ENCODE measurements at places on chromosomes 6 and 20.

DNA sequence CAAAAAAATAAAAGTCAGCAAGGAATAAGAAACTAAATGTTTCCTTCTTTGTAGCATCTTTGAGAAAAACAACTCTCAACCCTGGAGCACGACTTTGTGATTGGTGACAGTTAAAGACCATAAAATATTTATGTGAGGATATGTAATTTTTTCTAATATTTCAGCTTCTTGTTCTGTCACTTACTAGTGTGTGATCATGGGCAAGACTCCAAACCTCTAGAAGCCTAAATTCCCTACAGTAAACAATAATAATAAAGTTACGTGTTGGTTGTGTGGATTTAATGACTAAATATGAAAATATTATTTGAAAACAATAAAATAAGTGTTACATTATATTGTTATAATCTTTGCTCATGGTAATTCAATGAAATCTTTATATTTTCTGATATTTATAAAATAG lies 735.6 kb upstream of the MARCKS start:
- DNase-seq = no peak

GRCh38 chr6:42334870-42335269 lies 116.9 kb downstream of the TRERF1 start:
- DNase-seq = no peak

DNA sequence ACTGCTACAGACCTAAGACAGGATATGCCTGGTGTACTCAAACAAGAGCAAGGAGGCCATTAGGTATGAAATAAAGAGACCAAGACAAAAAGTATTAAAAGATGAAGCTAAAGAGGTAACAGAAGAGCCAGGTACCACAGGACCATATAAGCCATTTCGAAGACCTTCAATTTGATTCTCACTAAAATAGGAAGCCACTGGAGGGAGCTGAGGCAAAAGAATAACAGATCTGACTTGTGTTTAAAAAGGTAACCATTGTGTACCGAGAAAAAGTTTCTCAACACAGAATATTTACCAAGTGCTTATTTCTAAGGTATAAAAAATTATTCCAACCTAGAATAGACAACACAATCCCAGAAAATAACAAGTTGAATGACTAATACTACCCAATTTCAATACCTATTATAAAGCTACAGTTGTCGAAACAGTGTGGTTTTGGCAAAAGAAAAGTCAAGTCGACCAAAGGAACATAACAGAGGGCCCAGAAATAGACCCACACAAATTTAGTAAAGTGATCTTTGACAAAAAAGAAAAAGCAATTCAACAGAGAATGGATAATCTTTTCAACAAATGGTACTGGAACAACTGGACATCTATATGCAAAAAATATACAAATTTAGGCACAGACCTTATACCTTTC lies 125.3 kb upstream of the DST start:
- DNase-seq = no peak

DNA sequence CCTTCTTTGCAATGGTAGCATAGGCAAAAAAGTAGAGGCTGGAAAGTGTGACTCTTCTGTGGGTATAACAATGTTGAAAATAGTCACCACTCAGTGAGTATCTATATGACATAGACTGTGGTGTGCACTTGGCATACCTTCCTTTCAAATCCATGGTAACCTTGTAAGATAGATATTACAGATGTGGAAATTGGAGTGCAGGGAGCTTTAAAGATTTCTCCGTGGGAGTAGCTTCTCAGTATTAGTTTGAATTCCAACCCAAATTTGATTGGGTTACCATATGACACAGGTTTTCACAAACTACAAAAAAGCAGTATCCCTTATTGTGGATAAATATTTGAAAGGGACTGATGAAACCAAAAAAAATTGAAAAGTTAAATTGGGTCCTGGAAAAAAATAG lies 163.8 kb downstream of the CLVS2 start:
- no peak for DNase-seq

DNA sequence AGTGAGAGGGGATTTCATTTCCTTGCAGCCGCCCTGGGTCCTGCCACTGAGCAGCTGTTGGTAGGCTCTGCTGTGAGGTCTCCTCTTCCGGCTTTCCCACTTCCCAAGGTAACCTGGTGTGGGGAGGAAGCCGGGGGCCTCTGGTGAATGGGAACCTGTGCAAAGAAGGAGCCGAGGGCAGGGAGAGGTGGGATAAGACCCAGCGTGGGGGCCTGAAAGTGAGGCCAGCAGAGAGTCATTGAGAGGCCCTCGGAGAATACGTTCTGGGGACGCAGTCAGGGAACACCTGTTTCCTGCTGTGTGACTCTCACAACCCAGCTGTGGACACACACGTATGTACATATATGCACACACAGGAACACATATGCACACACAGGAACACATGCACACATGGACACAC lies 100.7 kb downstream of the CDH26 start:
- DNase-seq = no peak

DNA sequence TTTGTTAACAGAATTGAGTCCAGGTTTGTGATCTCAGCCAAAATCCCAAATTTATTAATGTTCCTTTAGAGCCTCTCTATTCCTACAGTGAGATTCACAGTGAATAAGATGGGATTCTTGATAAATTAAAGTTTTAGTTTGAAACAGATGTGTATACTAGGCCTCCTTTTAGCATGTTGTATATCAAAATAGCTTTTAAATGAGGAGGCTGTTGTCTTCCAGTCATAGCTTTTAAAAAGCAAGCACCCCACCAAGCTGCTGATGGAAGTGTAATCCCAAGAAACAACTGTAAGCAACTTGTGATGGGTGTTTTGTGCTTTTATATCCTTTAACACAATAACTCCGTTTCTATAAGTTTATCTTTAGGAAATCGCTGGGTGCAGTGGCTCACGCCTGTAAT lies 7.0 kb downstream of the GTF2H5 start:
- no peak for DNase-seq

GRCh38 chr6:57324538-57324937 lies 7.1 kb downstream of the PRIM2 start:
- peak; percentile 40 for DNase-seq

DNA sequence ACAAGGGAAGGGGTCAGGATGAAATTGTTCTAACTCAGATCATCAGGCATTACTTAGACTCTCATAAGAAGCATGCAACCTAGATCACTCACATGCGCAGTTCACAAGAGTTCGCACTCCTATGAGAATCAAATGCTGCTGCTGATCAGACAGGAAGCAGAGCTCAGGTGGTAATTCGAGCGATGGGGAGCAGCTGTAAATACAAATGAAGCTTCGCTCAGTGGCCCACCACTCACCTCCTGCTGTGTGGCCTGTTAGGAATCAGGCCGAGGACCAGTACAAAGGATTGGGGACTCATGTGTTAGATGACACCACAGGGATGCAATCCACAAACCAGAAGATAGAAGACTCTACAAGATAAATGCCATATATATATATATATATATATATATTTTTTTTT lies 31.5 kb upstream of the TOP1 start:
- no peak for DNase-seq

GRCh38 chr6:20846602-20847028 lies 312.4 kb downstream of the CDKAL1 start:
- no peak for DNase-seq

DNA sequence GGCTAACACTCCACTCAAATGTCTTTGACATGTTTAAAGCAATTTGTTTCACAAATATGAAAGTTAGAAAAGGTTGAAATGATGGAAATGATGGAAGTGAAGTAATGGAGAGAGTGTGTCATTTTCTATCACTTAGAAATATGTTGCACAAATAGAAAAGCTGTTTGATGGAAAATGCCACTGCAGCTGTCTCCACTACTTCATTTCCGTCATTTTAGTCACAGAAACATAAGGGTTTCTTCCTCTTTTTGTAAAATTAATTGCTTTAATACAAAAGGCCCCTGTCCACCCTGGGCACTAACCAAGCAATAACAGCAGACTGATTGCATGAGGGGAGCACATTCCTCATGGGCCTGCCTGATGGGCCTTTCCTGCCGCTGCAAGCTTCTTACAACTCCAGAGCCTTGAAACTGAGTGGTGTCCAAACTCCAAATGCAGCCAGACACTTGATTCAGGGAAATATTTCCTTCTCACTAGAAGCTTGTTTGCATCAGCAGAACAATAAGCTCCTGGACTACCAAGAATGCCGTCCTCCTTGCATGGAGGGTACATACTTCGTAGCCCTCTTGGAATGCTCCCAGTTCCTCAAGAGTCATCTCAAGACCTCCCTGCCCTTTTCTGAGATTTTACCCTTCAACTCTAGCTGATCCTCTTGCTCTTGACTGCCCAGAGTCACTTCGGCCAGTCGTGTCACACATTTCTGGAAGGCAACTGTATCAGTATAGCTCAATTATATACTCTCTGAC lies 36.1 kb downstream of the F13A1 start:
- no peak for DNase-seq

- no peak for DNase-seq
These were observed 164.4 kb downstream of the SIM1 start for GRCh38 chr6:100300221-100300736.

DNA sequence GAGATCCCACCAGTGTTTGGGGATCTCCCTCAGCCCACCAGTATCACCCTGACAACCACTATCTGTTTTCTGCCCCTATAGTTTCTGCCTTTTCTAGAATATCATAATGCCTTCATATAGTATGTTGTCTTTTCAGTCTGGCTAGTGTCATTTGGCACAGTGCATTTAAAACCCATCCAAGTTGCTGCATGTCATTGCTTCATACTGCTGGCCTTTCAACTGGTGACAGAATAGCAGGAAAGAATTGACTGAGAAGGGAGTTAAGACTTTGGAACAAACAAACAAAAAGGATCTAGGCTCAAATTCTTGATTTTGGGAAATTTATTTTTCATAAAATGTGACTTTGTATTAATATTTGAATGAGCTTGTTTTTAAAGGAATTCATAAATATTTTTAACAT lies 4.5 kb downstream of the LMBRD1 start:
- no peak for DNase-seq

DNA sequence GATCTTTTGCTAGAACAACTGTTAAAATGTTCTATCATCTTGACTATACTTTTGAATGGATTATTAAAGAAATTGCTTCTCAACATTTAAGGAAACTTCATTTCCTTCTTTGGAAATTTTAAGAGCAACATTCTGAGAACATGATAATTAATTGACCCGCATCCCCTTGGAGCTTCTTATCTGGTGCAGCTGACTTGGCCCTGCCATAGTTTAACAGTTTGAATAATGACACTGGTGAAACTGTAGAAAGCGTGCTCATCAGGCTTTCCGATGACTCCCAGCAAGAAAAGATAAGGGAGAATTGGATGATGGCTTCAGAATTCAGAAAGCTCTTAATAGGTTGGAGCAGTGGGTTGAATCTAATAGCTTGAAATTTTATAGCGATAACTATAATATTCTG lies 38.1 kb downstream of the SNX9 start:
- DNase-seq = no peak

GRCh38 chr20:8642247-8642646 lies 426.6 kb upstream of the PLCB4 start:
- DNase-seq = no peak
